NCI-H774 (cell line): ENCODE measurements at places on chromosomes 1 and 21.

DNA sequence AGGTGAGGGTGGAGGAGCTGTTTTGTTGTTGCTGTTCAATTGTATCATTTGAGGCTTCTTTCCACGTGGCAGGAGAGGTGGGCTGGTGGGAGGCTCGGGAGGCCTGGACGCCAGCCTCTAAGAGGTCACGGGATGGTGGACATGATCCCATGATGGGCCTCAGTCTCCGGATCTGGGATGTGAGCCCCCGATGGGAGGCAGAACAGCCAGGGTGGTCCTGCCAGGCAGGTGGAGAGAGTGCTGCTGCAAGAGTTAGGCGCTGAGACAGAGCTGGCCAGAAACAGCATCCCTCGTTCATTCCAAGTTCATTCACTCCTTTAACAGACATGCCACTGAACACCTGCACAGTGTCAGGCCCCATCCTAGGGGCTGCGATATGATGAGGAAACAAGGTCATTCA is 41.1 kb upstream of the POU3F1 start:
- no peak for DNase-seq

DNA sequence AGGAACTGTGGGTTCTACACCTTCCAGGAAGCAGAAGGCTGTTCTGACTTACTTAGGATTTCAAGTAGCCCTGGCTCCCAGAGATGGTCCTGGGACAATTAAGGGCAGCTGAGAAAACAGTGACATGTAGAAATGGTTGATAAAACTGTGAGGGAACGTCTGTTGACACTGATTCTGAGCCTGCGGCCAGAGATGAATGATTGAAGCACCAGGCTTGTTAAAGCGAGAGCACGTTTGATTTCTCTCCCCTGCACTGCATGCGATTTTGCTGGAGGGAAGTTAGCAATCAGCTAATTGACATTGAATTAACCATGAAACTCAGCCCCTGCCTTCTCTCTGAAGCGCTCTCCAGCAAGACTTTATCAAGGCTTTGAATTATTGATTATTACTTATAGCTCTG is 29.9 kb upstream of the POU3F1 start:
- peak; percentile 12 for DNase-seq

GRCh38 chr1:74486036-74486435 is 26.4 kb downstream of the LRRC53 start:
- no peak for DNase-seq

GRCh38 chr1:21670956-21671902 is 2.1 kb upstream of the RAP1GAP start:
- DNase-seq, result no peak

DNA sequence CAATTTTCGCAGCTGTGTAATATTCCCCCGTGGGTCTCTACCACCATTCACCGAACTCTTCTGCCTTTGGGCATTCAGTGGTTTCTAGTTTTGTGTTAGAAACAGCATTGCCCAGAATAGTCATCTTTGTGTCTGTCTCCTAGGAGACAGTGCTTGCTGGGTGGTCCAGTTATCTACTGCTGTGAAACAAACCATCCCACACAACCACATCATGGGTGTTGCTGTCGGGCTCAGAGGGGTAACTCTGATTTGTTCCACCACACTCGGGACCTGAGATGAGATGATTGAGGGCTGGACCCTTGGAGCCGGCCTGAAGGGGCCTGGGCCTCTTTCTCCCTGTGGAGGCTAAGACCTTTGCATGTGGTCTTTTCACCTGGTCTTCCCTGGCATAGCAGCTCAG is 427.2 kb upstream of the VAMP3 start:
- no peak for DNase-seq

- DNase-seq, result no peak
Observed at GRCh38 chr1:47501069-47501468, 63.2 kb downstream of the FOXD2 start.

GRCh38 chr1:30735668-30736498 is 12.5 kb upstream of the MATN1 start:
- no peak for DNase-seq

DNA sequence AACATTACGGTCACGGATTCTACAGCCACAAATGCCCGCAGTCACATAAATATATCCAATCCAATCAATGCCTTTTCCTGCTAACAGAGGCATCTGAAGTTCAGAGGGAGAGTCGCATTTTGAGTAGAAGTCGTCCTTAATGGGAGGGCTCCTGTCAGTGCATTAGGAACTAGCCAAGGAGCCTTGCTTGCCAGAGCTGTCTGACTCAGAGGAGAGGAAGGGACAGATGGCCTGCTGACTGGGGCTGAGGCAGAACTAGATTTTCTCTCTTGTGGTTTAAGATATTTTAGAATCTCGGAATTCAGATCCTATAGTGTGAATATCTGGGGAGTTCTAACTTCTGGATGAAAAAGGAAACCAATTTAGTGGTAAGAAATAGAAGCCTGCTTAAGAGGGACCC is 10.6 kb downstream of the XKR8 start:
- DNase-seq, result no peak

DNA sequence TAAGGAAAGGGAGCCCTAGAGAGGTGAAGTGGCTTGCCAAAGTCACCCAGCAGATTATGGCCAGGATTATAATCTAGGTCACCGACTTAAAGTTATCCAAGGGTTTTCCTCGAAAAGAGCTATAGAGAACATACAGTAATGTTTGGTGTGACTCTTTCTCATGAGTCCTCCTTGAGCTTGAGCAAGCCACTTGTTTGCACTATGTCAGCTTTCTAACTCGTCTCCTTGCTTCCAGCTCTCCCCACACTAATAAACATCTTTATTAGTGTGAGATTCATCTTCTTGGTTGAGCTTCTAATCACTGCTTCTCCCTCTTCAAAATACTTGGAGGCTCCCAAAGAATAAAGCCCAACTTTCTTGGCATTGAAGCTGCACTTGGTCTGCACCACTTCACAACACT is 390.0 kb upstream of the USP24 start:
- DNase-seq, result no peak

- no peak for DNase-seq
Observed at GRCh38 chr1:205276689-205277065, 44.9 kb downstream of the NUAK2 start.

DNA sequence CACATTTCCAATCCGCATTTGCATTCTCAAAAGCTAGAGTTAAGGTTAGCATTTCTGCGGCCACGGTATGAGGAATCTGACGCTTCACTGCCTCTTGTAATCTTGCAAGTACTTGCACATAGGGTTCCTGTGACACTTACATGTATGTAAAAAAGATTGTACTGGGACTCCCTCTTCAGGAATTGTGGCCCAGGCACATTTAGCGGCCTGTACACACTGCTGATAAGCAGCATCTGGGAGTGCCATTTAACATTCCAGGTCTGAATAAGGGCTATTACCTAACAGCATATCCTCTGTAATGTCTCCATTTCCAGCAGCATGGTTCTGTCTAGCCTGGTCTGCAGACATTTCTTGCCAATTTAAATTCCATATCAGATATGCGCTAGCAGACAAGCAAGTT is 75.7 kb downstream of the AXDND1 start:
- DNase-seq, result no peak

- DNase-seq, result no peak
Observed at GRCh38 chr1:205636732-205637131, 4.9 kb upstream of the ELK4 start.

DNA sequence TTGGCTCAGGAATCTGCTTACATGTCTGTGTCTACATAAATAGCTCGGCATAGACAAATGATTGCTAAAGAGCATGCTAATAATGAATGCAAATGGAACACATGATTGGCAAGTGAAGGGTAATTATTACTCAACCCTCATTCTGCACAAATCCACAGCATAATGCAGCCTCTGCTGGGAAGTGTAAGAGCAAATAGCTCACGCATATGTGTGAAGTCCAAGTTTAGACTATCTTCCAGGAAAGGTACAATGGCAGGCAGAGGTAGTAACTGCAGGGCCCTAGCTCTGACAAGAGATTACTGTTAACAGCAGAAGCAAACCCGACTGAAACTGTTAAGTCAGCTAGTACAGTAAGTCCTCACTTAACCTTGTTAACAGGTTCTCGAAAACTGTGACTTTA is 7.0 kb upstream of the IL6R start:
- no peak for DNase-seq

- DNase-seq, result no peak
Observed at GRCh38 chr1:15364740-15365139, 44.9 kb upstream of the EFHD2 start.

DNA sequence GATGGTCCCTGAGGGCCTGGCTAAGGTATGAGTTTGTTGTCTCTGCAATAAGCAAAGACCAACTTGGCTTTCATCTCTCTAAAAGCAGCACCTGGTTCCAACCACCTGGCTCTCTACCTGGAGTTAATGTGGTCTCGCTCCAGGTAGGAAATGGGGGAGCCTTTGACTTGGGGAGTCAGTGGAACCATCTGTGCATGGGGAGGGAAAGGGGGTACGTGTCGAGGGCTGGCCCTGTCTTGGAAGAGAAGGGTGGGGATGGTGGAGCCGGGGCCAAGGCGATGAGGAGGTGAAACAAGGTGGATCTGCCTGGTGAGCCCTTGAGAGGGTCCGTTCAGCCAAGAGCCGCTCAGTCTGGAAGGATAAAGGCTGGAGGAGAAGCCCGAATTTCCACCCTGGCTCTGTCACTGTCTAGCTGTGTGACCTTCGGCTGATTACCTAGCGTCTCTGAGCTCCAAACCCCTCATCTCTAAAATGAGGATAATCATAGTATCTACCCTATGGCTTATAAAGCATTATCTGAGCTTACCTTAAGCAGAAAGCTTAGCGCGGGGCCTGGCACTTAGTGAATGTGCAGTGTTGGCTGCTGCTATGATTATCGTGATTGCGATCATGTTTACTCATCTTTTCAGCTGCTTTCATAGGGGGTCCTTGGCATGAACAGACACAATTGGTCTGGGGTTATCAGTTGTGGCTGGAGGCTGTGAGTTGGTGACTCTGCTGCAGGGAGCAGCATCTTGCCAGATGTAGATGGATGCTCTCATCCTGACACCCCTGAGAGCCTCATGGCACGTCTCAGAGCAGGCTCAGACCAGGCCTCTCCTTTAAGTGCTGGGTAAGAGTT is 78.7 kb downstream of the ACTL8 start:
- no peak for DNase-seq

GRCh38 chr1:156717351-156717750 is 10.9 kb upstream of the METTL25B start:
- DNase-seq, result no peak

- no peak for DNase-seq
Observed at GRCh38 chr1:188668083-188668482, 1809.6 kb downstream of the BRINP3 start.

GRCh38 chr1:62423580-62424242 is 13.1 kb upstream of the USP1 start:
- no peak for DNase-seq

DNA sequence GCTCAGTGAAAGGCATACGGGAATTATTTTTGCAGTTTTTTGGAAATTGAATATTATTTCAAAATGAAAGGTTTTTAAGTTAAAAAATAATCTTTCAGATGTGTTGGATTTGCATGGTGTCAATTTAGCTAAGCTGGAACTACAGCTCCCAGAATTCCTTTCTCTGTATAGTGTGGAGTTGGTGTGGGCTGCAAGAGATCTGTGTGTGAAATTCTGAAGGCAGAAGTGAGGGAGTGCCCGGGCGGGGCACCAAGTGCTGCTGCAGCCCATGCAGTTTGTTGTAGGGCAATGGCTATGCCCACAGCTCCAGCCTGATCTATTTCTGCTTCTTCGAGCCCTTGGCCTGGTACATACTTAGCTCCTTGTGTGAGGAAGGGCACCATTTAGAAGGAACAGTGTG is 60.5 kb upstream of the CSF1 start:
- no peak for DNase-seq

GRCh38 chr1:36707221-36707620 is 224.5 kb upstream of the CSF3R start:
- DNase-seq, result no peak

DNA sequence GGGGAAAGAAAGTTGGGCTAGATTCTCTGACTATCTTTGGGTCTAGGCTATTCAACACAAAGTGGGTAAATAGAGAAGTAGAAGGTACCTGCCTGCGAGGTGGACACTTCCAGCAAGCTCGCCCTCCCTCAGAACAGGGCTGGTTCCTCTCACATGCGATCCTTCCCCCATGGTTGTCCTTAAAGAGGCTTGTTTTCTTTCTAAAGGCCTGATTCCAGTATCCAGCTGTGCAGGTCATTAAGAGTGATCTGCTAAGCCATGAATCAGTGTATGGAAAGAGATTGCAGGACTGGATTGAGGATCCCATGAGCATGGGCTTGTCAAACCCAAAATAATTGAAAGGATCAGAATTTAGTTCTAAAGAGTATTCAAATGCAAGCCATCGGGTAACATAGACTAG is 189.0 kb downstream of the URB2 start:
- DNase-seq, result no peak

DNA sequence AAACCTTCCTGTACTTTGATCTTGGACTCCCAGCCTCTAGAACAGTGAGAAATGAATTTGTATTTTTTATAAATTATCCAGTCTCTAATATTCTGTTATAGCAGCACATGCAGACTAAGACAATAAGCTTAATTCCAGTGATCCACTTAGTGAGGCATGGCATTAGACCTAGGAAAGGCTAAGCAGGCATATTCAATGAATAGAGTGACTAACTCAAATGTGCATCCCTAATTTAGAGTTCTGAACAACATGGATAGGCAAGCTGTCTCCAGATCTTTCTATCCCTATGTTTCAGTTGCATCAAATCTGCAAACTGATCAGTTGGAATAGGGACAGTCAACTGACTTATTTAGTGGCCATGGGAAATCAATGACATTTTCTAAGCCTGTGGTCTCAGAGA is 4.3 kb upstream of the ERICH3 start:
- no peak for DNase-seq

DNA sequence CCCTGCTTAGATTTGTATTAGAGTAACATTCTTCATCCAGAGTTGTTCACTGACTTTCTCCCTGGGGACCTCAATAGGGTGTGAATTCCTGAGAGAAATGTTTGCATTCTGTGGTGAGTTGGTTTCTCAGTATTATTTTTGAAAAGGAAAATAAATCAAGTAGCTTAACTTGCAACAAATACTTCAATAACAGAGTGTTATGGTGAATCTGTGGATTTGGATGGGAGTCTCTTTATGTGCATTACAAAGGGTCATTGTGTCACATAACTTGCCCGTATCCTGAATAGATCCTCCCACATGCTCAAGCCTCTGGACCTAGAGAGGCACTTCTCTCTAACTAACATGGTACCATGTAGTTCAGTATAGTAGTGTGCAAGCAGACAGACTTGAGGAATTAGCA is 68.4 kb upstream of the IPO9 start:
- no peak for DNase-seq

GRCh38 chr1:21857840-21858670 is 46.0 kb downstream of the LDLRAD2 start:
- no peak for DNase-seq

DNA sequence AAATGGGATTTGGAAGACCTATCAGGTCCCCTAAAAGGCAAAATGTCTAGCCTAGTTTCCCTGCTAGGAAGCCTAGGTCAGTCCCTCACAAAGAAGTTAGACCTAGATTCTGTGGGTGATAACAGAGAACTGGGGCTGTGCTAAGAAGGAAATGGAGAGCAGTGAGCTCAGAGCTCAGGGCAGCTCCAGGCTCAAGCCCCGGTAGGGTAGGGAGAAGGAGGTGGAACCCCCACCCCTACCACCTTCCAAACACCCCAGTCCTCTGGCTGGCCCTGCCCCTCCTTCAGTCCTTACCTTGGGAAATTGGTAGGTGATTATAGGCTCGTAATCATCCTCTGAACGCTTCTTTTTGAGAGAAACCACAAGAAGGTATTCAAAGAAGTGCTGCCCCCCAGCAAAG is 1.1 kb downstream of the DENND2D start:
- no peak for DNase-seq
